IPS DF 19.7 (cell line): ENCODE measurements at places on chromosomes 1 and 21.

- no peak for DNase-seq
Observed at GRCh38 chr1:20711285-20712214, 6.3 kb downstream of the KIF17 start.

DNA sequence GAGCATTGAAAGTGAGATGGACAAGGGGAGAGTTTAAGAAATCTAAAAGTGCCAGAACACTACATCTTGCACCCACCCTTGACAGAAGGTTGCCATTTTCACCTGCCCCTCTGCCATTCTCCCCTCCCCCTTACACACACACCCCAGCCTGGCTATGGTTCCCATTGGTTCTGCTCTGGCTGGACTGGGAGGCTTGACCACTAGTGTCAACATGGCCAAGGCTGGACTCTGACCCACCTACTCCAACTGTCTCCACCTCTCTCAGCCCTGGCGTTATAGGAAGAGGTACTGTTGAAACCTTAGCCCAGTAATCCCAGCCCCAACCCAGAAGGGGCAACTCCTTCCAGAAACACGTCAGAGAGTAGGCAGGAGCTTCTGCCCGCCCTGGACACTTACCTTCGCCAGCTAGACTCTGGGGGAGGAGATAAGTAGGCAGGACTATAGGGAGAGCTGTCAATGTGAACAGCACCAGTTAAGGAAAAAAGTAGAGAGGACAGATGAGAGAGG, 4.5 kb downstream of the CRTC2 start:
- no peak for DNase-seq

GRCh38 chr1:22665752-22666151, 12.7 kb downstream of the C1QB start:
- DNase-seq = no peak

- no peak for DNase-seq
Observed at GRCh38 chr1:9927259-9927658, 15.9 kb downstream of the LZIC start.

GRCh38 chr1:167420510-167420909, 97.8 kb downstream of the CD247 start:
- DNase-seq = no peak

DNA sequence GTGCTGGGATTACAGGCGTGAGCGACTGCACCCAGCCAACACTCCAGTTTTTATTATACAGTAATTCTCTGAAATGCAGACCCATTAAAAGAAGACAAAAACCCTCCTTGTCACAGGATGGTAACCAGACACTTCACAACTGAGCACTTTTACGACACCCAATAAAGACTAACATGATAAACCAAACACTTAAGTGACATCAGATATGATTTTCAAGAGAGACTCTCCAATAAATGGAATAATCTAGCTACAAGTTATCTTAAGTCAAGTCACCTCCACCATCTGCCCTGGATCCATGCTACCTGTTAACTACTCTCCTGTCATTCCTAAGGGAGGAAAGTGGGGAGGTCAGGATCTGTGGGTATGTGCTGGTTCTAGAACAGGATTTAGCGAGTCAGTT, 5.6 kb downstream of the GNG12 start:
- DNase-seq = no peak

DNA sequence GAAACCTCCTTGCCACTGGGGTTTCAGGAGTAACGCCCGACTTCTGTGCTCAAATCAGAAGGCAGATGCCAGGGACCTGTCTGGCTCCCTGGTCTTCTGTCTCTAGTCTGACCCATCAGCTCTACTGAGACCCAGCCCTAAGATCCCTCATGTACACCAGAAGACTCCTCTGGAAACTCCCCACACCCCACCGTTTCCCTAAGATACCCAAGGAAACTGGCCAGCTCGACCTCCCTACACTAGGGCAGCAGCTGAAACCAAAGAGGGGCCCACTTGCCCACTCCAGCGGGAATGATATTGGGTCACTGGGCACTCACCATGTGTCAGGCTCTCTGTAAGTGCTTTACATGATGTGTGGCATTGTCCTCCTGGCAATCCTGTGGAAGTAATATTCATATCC, 469 bp upstream of the S100A16 start:
- DNase-seq = no peak

DNA sequence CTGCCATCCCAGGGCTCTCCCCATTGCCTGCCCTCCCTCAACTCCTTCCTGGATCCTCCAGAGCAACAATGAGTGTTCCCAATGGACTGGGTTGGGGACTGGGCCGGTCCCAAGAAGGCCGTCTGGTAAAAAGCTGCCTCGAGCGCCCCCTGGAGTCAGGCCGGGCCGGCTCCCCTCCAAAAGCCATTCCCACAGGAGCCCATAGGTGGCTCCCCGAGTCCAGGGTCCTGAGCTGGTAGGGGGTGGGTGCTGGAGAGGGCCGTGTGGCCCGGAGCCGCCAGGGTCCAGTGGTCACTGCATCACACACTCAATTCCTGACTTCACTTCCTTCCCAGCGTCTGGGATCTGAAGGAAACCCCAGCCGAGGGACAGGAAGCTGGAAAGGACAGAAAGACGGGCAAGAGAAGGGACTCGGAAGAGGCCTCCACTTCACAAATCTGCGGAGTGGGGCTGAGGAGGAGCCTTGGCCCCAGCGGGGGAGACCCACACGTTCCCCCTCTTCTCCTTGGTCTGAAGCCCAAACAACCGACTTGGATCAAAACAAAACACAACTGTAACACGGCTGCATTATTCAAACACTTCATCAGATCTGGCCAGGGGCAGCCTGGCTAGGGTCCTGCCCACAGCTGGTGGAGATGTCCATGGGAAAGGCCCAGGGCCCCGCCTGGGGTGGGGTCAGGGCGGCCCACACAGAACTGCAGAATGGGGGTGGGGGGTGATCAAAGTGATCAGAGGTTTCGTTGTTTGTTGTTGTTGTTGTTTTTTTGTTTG, 10.9 kb upstream of the ALDH4A1 start:
- peak; percentile 47 for DNase-seq

DNA sequence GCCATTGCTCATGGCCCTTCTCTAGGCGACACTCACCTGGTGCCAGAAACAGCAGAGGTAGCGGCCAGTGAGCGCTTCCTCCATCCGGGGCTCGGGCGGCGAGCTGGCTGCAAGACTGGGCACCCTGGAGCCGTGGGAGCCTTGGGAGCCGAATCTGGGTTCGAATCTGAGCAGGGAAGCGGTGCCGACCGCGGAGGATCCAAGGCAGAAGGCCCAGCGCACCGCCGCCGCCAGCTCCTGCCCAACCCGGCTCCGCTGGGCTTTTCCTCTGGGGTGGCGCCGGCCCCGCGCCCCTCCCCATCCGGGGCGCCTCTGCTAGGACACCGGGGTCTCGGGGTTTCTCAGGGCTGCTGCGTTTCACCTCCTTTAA, 1.7 kb upstream of the PRDM16 start:
- no peak for DNase-seq

DNA sequence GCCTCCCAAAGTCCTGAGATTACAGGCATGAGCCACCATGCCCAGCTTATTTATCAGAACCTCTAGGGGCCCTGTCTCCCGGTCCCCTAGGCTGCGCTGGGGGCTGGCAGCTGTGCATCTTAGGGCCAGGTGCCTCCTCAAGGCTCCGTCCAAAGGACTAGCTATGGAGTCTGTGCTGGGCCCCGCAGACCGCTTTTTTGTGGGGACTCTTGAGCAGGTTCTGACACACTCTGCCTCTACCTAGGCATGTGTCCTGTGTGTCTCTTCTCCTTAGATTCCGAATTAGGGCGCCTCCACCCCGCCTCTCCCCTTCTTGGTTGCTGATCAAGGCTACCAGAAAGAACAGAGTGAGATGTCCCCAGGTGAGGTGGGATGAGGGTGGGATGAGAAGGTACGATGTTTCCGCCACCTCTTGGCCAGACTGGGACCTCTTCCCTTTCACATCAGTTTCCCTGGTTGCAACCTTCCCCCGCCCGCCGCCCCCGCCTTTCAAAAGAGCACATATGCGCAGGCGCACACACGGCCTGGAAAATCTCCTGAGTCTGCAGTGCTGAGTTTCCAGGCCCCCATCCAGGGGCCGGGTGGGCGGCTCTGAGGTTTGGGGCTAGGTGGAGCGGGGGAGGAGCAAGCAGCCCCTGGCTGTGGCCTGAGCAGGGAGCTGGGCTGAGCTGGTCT, 5.0 kb upstream of the PTPN7 start:
- DNase-seq = no peak

DNA sequence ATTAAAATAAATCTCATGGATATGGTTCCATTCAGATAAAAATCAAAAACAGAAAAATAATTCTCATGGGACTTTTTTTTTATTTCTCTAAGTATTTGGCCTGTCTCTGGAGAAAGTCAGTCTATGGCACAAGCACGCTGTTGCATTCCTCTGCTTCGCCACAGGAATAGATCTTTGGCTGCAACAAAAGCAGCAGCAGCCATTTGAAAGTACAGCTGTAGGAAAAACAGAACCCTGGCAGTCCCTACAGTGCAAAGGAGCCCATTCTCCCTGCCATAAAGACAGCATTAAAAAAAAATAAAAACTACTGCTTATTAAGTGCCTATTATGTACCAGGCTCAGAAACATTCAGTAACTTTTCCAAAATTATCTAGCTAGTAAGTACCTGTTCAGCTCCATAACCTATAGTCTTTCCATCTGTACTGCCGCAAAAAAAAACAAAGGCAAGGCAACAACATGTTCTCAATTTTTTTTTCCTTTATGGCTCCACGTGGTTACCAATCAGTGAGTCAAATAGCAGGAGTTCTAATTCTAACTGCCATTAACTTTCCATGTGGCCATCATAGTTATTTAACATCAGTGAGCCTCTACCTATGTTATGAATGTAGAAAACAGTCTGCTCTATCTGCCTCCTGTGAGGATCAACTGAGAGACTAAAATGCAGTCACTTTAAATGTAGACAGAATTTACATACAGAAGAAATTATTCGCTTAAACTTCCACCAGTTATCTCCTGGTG, 22.7 kb downstream of the SLC35D1 start:
- no peak for DNase-seq

DNA sequence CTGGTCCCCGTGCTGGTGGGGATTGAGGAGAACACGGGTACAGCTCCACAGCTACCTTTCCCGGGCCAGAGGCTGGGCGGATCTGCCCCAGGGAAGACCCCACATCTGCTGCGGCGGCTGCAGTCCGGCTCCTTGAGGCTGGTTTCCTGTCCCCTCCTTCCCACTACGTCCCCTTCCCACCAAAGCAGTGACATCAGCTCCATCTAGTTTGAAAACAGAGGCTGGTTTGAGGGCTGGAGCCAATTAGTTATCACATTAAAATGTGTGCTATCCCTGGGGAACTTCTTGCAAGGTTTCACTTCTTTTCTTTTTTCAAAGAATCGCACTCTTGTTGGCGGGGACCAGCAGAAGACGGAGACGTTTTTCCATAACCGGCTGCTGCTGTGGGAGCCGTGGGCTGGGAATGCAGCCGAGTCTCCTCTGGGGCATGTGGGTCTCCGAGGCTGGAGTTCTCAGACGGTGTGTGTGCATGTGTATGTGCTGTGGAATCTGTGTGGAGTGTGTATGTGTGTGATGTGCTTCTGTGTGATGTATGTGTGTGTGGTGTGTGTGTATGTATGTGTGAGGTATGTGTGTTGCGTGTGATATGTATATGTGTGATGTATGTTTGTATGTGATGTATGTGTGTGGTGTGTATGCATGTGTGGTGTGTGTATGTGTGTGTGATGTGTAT, 8.9 kb upstream of the PCBP3 start:
- no peak for DNase-seq

DNA sequence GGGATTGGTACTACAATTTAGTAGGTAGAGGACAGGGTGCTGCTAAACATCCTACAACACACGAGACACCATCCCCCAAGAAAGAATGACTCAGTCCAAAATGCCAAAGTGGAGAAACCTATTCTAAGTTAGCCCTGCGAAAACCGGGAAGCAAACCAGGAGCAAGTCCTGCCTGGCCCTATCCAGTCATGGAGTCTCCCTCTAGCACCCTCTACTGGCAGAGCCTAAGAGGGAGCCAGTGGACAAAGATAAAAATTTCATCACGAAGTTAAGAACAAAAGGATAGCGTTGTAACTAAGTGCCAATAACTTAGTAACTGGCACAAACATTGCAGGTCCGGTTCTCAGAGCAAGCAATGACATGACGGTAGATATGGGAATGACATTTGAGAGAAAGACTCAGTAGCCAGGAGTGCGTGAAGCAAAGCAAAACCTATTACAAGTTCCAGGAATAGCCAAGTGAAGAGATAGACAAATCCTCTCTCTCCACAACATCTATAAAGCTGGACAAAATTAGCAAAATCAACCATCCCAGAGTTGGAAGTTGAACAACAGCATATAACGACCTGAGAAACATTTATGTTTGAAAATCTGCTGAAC, 383.5 kb downstream of the OMA1 start:
- peak; percentile 38 for DNase-seq

- no peak for DNase-seq
Observed at GRCh38 chr1:94490556-94490955, 51.0 kb downstream of the F3 start.

DNA sequence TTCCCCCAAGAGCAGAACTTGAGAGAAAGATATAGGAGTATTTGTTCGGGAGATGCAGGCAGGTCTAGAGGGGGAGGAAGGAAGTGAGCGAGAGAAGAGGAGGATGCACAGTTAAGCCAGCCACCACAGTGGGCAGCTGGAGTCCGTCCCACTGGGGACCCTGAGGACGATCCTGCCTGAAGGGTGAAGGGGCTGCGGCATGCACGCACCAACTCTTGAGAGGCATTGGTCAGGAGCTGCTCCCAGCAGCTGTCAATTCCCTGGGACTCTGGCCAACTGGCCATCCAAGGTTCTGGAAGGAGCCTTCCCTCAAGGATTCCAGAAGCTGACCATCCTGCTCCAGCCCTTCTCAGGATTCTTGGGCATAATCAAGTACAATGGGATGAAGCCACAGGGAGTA, 246.9 kb downstream of the MATN1 start:
- DNase-seq = no peak

DNA sequence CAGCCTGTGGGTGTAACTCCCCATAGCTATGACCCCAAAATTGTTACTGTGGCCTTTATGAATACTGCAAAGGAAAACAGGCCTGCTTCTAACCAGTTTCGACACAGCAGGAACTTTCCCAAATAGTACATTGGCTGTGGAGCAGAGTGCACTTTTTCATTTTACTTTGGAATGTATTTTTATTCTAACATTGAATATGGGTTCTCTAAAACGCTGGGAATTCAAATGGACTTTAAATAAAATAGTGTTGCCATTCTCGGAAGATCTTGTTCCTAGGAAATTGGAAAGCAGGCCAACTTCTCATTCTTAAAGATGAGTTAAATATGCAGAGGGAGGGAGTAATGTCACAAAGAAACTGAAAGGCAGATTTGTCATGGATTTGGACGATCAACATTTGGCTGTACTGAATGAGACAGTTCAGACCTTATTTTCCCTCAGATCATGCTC, 39.6 kb upstream of the ARHGAP29 start:
- no peak for DNase-seq

DNA sequence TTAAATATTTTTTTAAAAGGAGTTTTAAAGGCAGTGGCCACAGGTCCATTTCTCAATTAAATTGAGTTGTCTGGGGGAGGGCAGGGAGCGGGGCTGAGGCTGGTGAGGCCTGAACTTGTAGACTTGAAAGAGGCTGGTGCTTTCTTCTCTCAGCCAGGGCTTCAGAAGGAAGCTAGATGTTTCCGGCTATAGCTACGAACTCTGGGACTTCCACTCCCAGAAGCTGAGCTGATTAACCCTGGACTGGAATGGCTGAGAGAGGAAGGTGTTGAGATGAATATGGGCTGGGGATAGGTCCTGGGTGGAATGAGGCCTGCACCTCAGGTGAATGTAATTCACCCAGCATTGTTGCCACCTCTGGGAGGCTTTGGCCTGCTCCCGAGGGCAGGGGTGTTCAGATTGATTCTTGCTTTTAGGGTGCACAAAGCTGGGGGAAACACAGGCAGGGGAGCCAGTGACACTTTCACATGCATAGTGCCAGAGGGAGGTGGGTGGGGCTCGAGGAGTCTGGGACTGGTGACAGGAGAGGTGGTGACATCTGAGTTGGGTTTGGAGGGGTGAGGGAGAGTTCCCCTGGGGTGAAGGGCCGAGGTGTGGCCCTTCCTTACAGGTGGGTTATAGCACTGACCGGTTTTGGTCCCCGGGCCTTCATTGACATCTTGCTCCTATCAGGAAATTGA, 18.2 kb downstream of the LDLRAP1 start:
- DNase-seq = no peak
